ENCODE measurements at places on chromosomes 4 and X. TPM values are rescaled to one million over a fixed set of nuclear protein-coding genes. Genes with fewer than 3 reads are reported as not detected.

TLR1 gene
- 3.2 TPM for total RNA-seq

- H3K27ac ChIP-seq: no peak overlapping the region
- no peak overlapping the region for H3K4me3 ChIP-seq
- DNase-seq: no peak
- no peaks in the 10 kb centered on the region for H3K4me1 ChIP-seq
- no peaks in the 10 kb centered on the region for H3K27me3 ChIP-seq
These were observed 995.7 kb upstream of the PRKX start for GRCh38 chrX:4708970-4709760.

PABPC4L gene
- not detected for total RNA-seq

SYNPO2 gene
- 0.31 TPM for total RNA-seq

DNA sequence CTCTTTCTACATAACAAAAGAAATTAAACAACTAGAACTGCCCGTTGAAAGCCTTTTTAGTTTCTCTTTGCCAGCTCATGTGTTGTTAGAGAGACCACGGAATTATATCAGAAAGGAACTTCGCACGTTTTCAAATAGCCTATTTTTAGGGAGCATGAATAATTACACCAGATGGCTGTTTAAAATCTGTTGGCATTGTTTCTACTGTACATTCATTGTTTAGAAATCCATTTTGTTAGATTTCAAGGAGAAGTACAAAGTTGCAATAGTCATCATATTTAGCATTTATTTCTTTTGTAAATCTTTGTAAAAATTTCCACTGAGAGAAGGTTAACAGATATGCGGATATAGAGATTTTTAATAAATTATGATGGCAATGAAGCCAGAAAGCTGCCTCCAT, 403.0 kb upstream of the HS3ST1 start:
- no peak for DNase-seq
- peaks cover 4% of the 10 kb centered on the region for H3K27me3 ChIP-seq
- no peak overlapping the region for H3K27ac ChIP-seq
- H3K4me1 ChIP-seq: no peaks in the 10 kb centered on the region

- no peak overlapping the region for H3K27ac ChIP-seq
- H3K36me3 ChIP-seq: no peaks in the 10 kb centered on the region
- no peaks in the 10 kb centered on the region for H3K27me3 ChIP-seq
- DNase-seq: no peak
- H3K4me1 ChIP-seq: no peaks in the 10 kb centered on the region
- H3K4me3 ChIP-seq: no peak overlapping the region
These were observed 46.0 kb upstream of the TMPRSS11E start for GRCh38 chr4:68401231-68401630.

CPZ gene
- not detected for total RNA-seq

DNA sequence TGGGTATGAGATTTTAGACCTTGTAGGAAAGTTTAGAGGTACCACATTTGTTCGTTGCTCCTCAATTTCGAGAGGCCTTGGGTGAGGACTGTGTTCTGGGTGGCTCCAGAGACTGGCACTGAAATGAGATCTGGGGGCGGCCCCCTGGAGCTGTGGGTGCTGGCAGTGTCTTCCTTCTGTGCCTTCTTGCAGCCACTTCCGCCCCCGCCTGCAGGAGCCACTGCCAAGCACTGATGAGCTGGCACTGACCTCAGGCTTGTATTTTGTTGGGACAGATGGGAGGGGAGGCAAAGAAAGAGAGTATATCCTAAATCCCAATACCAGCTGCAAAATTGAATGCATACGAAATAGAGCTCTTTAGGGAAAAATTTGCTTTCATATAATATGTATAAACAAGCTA, 64.5 kb upstream of the CLDN34 start:
- peaks cover 40% of the 10 kb centered on the region for H3K27me3 ChIP-seq
- H3K36me3 ChIP-seq: no peaks in the 10 kb centered on the region
- H3K4me3 ChIP-seq: no peak overlapping the region
- no peak overlapping the region for H3K27ac ChIP-seq

HSFX1 gene
- 0.67 TPM for total RNA-seq

DNA sequence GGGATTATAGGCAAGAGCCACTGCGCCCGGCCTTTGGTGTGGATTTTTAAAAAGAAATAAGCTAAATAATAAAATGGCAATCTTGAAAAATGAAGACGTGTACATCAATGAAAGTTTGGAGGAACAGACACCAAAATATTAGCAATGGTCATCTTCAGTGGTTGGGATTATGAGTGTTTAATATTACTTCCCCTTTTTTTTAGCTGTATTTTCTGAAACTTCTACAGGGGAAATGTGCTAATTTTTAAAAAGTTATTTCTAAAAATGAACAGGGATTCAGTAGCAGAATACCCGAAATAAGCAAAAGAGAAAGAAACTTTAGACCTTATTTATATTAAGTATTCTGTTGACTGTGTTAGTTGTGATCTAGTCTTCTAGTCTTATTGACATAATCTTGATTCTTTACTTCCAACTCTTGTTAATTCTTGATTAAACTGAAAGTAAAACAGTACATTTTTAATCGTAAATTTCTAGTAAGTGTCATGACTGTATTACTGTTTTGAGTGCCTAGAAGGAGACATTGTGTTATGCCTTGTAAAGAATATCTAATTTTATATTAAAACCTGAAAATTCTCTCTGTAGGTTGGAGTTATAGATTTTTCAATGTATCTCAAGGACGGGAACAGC, 51.3 kb downstream of the RUFY3 start:
- H3K4me3 ChIP-seq: no peak overlapping the region
- no peak overlapping the region for H3K27ac ChIP-seq
- H3K4me1 ChIP-seq: no peaks in the 10 kb centered on the region
- H3K27me3 ChIP-seq: no peaks in the 10 kb centered on the region

- H3K27me3 ChIP-seq: no peaks in the 10 kb centered on the region
- no peak overlapping the region for H3K27ac ChIP-seq
- DNase-seq: no peak
- H3K36me3 ChIP-seq: no peaks in the 10 kb centered on the region
These were observed 219.8 kb upstream of the CTSO start for GRCh38 chr4:156173486-156173885.

ARSJ gene
- total RNA-seq: not detected
